ENCODE measurements at places on chromosomes 16 and 17.

- no peak for DNase-seq
These were observed 3.2 kb downstream of the GJD3 start for GRCh38 chr17:40361063-40361924.

- no peak for DNase-seq
These were observed 18.5 kb upstream of the TMIGD1 start for GRCh38 chr17:30352240-30352814.

- DNase-seq = no peak
These were observed 80.1 kb upstream of the GNG13 start for GRCh38 chr16:880471-881171.

GRCh38 chr17:56694825-56695224, 101.3 kb downstream of the NOG start:
- no peak for DNase-seq

- no peak for DNase-seq
These were observed 1.1 kb downstream of the ATP2A1 start for GRCh38 chr16:28879261-28879840.

GRCh38 chr16:53964145-53964790, 260.3 kb downstream of the FTO start:
- DNase-seq = no peak

DNA sequence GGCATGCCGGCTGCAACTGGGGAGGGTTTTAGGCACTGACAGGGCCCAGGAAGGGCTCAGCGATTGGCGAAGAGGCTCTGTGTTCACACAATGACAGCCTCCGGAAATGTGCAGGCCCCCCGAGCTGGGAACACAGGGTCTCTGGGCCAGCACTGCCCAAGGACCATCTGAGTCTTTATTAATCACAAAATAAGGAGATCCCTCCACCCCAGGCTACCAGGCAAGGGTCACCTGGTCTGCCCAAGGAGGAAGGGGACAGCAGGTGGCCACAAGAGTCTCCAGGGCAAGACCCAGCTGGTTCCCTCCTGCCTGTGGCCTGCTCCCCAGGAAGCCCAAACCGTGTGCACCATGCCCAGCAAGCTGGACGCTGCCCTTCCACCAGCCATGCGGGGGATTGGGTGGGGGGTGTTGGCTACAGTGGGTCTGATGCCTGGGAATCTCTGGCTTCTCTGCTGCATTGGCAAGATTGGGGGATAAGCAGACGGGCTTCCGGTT, 52.1 kb upstream of the TNRC6C start:
- DNase-seq = no peak

- DNase-seq = no peak
These were observed 6.5 kb downstream of the GOSR2 start for GRCh38 chr17:46929413-46929812.

GRCh38 chr17:37848690-37849616, 75.3 kb upstream of the TBC1D3K start:
- peak; percentile 66 for DNase-seq

GRCh38 chr17:43671031-43671692, 9.4 kb upstream of the MEOX1 start:
- DNase-seq = no peak

DNA sequence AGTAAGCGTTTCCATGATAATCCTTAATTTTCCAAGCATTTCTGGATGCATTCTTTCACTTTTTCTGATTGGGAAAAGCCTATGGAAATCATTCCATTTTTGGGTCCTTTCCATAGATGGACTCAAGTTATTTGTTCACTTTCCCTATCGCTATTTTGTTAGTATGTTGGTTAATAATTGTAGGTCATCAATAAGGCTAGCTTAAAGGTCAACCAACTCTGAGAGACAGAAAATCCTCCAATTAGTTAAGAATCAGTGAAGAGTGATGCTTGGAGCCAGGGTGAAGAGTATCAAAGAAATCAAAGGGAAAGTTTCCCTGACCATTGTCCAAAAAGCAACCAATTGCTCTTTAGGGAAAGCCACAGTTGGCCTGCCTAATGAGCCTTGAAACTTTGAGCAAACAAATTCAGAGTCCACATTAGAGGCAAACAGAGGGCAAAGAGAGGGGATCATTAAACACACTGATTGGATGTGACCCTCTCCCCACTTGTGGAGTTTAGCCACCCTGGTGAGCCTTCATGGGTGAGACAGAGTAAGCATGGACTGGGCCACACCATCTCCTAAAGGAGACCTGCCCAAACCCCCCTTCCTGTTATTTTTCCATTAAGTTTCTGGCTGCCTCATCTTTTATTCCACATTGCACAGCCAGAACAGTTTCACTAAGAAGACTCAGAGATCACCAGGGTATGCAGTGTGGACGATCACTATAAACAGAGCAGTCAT, 133.4 kb upstream of the DYNLRB2 start:
- no peak for DNase-seq

DNA sequence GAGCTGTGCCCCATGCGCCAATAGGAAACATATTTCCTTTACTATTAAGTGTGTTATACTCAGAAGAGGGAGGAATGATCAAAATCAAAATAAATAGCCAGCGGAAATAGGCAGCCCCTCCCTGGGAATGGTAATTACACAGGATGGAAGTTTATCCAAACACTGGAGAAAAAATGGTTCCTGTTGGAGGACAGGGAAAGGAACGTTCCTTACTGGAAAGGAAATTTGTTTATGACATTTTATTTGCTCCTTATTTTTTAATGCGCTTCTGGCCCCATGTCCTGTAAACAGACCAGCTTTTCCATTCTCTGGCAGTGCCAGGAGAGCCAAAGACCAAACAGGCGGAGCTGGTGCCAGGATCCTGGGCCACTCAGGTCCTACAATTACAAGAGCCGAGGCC, 273.7 kb downstream of the SOX9 start:
- DNase-seq = no peak

DNA sequence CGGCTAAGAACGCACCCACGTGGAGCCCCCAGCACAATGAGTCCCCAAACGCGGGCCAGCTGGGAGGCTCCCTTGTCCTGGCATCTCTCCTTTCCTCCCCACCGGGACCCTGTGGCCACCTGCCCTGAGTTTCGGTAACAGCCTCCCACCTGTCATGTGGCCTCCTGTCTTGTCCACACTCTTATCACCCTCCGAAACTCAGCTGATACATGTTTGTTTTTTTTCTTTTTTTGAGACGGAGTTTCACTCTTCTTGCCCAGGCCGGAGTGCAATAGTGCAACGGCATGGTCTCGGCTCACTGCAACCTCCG, 105.7 kb upstream of the CREBBP start:
- no peak for DNase-seq

DNA sequence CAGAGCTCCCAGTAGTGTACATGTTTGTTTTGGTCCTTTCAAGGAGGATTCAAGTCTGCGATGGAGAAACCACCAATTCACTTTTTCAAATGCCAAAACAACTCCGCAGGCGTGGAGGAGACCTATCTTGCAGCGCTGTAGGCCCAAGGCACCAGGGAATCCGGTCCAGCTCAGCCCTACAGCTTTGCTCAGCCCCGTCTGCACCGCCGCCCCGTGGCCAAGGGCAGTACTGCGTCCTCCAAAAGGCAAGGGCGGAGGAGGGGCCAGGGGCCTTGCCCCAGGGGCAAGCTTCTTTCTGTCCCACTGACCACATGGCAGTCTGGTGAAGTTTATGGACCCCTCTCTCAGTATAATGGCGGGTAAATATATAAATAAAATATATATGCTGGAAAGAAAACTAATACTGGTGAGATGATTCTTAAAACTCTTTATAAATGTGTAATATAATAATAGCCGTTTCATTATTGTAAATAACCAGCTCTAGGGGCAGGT, 709 bp upstream of the CD300LG start:
- DNase-seq = peak; percentile 91

- DNase-seq = no peak
These were observed 9.6 kb upstream of the UBE2I start for GRCh38 chr16:1299868-1300203.

DNA sequence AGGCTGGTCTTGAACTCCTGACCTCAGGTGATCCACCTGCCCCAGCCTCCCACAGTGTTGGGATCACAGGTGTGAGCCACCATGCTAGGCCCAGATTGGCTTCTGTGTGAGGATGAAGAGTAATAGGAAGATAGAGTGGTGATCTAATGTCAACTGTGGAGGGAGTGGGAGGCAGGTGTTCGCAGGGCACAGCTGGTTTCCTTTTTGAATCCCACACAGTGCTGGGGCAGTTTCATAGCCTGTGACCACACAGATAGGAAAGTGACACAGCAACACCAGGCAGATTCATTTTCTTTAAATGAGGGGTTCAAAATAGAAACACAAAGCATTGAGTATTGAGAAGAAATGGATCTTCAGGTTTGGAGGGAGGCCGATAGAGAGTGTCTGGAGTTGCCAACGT, 540.3 kb downstream of the WWOX start:
- DNase-seq = no peak

GRCh38 chr17:32341857-32342602, at the start of gene C17orf75:
Gene C17orf75 (minus strand): TSS chr17:32342173. CDS start chr17:32342139, 34 bp downstream.
- peak; percentile 92 for DNase-seq

DNA sequence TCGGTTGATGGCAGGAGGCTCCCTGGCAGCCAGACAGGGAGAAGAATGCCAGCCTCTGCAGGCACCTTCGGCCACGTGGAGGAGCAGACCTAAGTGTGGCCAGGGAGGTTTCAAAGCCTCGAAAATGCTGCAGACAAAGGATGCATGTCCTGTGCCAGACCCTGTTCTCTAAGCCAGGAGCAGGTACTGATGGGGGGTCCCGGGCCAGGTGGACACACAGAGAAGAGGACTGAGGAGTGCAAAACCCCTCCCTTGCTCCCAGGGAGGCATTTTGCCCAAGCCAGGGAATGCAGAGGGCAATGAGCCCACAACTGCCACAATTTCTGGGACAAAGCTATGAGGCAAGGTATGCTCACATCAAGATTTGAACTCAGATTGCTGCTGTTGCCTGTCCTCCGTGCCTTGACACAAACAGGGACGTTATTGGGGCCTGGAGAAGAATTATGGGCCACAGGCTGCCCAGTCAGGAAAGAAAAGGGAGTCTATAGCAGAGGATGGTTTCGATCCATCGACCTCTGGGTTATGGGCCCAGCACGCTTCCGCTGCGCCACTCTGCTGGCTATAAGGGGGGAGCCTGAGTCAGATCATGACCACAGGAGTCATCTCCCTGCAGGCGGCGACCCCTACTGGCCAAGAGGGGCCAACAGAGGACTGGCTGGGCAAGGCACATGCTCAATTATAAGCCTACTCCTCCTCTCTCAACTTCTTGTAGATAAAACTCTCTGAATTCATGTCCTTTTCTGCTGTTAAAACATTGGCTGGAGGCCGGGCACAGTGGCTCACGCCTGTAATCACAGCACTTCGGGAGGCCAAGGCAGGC, 25.1 kb upstream of the FOXK2 start:
- DNase-seq = peak; percentile 98

DNA sequence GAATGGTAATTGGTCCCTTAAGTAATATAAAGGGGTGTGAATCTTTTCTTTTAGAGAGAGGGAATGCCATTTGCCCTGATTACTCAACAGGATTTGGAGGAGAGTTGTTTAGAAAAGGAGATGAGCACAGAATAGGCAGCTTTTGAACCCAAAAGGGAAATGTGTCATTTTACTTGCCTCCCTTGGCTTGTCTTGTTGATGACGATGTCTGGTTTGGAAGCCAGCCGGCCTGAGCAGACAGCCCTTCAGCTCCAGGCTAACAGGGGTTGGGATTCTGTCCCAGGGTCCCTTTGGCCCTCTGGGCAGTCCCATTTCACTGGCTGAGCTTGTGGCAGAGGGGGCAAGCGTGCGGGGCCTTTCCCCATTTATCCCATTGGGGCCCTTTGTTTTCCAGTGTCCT, 22.3 kb upstream of the PRKAR1A start:
- DNase-seq = no peak

DNA sequence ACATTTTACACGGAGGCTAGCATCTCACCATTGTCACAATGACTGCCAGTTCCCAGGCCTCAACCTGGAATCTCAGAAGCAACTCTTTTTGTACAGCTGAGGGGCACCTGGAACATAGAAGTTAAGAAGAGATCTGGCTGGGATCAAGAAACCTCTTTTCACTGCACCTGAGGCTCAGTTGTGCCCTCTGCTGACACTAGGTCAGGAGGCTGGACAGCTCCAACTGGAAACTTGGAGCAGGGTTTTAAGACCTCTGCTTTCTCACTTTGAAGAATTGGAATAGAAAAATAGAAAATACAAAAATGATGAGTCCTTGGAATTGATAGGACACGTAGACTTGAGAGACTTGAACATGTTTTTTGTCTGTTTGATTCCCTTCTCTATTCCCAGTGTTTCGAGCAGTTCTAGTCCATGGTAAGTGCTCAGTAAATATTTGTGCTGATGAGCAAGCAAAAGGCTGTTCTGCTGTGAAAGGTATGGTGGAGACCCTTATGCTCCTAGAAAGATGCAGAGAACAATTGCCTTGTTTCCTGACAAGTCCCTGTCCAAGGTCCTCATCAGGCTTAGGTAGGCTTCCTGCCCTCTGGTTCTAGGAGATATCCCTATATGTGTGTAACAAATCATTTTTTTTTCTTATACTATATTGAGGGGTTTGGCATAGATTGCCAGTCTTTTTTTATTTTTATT, 13.6 kb upstream of the PPM1D start:
- no peak for DNase-seq

GRCh38 chr17:80025140-80025539, 10.5 kb downstream of the TBC1D16 start:
- no peak for DNase-seq

DNA sequence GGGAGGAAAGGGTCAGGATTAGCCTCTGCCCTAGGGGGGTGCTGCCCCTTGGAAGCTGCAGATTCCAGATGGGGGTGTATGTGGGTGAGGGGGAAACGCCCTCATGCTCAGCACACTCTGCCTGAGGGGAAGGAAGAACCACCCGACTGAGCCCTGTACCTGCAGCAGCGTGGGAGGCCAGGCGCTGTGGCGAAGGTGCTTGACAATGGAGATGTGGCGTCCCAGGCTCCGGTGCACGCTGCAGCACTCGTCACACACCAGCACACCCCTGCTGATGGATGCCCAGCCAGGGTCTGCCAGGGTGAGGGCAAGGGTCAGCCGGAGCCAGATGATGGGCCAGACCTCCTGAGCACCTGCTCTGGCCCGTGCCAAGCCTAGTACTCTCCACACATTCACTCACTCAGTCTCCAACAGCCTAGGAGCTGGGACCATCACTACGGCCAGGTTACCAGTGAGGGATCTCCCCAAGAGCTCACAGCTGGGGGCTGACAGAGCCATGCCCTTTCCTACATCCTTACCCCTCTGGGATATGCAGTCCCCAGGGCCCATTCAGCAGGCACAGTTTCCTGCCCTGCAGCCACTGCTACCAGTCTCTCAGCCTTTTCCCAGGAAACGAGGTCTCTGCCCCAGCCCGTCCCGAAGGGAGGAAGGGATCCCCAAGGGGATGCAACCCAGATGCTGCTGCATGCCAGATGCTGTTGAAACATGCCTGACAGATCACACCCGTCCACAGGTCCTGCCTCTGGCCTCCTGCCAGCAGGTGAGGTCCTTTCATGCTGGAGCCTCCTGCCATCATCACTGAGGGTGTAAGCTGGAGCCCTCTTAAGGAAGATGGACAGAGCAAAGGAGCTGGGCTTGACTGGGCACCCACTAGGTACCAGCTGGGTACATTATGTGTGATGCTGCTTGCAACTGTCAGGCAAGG, 5.9 kb downstream of the GIT1 start:
- no peak for DNase-seq

DNA sequence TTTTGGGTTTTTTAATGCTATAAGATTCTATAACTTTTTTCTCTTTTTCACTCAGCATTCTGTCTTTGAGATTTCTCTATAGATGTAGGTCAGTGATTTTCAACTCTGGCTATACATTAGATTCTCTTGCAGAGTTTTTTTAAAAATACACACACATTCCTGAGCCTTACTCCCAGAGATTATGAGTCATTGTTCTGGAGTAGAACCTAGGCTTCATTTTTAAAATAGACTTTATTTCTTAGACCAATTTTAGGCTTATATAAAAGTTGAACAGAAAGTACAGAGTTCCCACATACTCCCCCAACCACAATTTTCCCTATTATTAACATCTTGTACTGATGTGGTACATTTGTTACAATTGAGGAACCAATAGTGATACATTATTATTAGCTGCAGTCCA, 63.3 kb downstream of the CYB561 start:
- DNase-seq = no peak

All from stimulated activated effector memory CD8-positive, alpha-beta T cell treated with anti-CD3 and anti-CD28 coated beads, Interleukin-12 subunit alpha, Interleukin-12 subunit beta, amount 100 ng/mL, for 72 hours (primary cell).